ENCODE measurements at places on chromosomes 6 and 20.
A peak's percentile ranks its signal among the peaks of the same experiment; 100 is the strongest.

- no peak for DNase-seq
Measured at GRCh38 chr6:28696167-28696566, 170.5 kb downstream of the GPX5 start.

- DNase-seq, result no peak
Measured at GRCh38 chr6:139457476-139457875, 83.0 kb upstream of the CITED2 start.

- DNase-seq, result no peak
Measured at GRCh38 chr20:56376331-56376730, 15.7 kb downstream of the AURKA start.

DNA sequence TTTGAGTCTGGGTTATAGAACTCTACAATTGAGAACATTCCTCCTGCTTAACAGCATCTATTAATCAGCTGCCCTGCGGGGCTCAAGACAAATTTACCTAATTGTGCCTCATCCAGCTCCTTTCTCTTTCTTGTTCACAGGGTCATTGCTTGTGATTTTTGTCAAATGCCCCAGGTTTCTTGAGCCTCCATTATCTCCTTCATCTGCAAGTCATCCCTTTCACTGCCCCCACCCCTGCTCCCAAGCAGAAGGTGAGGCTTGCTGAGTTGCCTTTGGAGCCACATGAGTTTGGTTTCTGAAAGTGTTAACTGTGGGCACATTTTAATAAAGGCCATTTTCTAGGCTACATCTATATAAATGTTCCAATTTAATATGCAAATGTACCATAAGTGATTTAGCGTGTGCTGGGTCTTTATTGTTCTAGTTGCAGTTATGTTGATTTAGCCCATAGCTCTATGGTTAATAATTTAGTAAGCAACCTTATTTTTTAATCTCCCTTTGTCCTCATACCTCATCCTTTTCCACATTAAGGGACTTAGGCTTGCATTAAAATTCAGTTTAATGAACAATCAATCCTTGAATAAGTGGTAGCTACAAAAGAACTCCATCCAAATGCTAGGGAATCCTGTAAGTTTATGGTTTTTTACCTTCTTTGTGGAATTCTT is 56.1 kb downstream of the VSTM2L start:
- no peak for DNase-seq

- peak; percentile 4 for DNase-seq
Measured at GRCh38 chr6:123380257-123380656, 256.5 kb downstream of the TRDN start.

- DNase-seq, result no peak
Measured at GRCh38 chr6:2952557-2953095, 18.7 kb downstream of the SERPINB6 start.

- no peak for DNase-seq
Measured at GRCh38 chr20:62876902-62877816, 15.5 kb upstream of the TCFL5 start.

GRCh38 chr6:142055219-142055618 is 77.5 kb upstream of the GJE1 start:
- no peak for DNase-seq

All from NCI-H524 treated with DMSO at 0.1 percent for 48 hours (cell line).